ENCODE measurements at places on chromosomes 12 and 14.
A peak's percentile ranks its signal among the peaks of the same experiment; 100 is the strongest.

- no peak for DNase-seq
These were observed 4.1 kb upstream of the PLEK2 start for GRCh38 chr14:67416085-67416484.

DNA sequence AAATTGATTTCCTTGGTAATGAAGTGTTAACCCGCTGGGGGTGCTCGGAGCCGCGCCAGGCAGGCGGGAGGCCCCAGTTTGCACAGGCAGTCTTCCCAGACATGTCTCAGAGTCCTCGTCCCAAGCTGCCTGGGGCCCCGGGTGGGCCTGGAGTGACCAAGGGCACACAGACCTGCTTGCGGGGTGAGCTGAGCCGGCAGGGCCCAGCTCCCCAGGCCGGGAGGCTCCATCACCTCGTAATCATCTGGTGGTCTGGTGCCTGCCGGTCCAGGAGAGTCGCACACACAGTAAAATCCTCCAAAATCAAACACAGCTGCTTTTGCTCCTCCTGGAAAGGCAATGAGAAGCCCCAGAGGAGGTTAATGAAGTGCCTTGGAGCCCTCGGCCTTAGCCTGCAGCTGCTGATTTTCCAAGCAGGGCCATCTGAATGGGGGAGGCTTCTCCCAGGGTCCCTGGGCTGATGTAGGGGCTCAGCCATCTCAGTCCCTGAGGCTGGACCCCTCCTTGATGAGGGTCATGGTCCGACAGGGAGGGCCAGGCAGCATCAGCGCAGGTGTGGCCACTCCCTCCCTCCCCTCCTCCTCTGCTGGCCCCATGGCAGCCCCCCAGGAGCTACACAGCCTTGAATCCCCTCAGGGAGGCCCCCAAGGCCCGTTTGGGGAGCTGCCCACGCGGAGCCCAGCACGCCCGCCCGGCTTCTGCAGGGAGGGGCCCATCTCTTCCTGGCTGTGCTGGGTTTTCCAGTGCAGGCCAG lies 39.4 kb upstream of the FBRSL1 start:
- DNase-seq, result no peak

DNA sequence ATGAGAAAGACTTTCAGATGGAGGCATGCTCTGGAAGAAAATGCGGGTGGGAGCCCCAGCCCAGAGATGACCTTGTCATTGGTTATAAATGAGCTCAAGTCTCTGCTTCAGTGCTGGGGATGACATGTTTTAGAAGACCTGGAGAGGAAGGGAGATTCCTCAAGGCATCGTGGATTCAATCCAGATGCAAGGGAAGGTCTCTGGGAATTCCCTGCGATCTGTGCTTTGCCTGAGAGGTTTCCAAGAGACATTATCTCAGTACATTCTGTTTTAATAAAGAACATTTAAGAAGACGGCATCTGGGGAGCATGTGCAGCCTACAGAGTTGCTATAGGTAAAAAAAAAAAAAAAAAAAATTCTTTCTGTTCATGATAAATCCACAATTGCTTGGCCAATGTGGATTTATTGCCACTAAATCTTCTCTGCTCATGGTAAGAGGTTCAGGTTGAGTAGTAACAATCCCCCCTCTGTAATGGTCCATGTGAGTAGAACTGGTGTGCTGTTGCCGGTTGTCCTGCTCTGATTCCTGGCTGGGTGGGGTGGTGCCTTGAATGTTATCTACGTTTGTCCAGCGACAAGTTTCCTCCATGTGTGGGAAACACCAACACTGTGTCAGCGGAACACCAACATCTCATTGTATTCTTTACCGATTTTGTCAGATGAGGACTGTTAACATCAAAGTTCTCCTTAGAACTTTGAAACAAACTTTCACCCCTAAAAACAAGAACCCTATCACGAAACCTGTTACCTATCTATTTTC lies 230.0 kb downstream of the MSRB3 start:
- DNase-seq, result no peak

DNA sequence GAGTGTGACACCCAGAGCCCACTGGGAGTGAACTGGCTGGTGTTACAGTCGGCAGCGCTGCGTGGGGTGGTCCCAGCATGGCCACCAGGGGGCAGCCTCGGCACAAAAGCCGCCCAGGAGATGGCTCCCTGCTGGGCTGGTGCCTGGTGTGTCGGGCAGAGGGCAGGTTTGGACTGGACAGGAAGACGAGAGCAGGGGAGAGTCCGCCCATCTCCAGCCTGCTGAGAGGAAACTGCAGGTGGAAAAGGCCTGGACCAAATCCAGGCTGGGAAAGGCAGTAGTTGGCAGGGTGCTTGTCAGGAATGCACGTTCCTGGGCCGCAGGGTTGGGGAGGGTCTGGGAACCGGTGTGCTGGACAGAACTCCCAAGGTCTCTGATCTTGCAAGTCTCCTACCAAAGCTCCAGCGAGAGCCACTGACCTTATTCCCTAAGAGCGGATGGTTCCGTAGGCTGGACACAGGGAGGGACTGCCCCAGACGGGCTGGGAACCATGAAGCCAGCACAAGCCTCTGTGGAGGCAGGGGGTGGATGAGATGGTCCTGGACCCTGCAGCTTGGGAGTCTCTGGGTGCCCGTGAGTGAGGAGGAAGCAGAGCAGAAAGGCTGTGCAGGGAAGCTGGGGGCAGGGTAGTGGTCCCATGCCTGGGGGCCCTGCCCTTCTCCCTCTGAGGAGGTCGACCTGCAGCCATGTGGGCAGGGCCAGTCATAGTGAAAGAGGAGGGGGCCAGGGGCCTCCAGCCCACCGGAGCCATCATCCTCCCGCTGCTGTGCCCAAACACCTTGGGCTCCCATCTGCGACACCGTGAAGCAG lies 1.8 kb downstream of the AHNAK2 start:
- peak; percentile 87 for DNase-seq

- no peak for DNase-seq
These were observed 8.6 kb upstream of the USP15 start for GRCh38 chr12:62251609-62251958.

DNA sequence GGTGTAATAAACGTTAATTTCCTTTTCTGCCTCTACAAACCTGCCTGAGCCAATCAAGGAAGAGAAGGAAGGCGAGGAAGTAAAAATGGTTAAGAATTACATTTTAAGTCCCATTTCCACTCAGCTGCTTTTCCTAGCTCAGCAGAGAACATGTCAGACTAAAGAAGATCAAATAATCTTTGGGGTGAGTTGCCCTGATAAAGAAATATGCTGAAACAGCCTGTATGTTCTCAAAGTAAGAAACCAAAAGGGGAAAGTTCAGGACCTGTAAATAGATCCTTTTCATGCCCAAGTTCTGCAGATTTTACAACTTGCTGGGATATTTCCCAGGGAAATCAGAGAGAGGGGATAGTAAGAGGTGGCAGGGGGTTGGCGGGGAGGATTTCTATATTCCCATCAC lies 55.5 kb downstream of the PHLDA1 start:
- DNase-seq, result no peak

GRCh38 chr12:32505067-32505945 lies 105.9 kb downstream of the FGD4 start:
- DNase-seq, result no peak

DNA sequence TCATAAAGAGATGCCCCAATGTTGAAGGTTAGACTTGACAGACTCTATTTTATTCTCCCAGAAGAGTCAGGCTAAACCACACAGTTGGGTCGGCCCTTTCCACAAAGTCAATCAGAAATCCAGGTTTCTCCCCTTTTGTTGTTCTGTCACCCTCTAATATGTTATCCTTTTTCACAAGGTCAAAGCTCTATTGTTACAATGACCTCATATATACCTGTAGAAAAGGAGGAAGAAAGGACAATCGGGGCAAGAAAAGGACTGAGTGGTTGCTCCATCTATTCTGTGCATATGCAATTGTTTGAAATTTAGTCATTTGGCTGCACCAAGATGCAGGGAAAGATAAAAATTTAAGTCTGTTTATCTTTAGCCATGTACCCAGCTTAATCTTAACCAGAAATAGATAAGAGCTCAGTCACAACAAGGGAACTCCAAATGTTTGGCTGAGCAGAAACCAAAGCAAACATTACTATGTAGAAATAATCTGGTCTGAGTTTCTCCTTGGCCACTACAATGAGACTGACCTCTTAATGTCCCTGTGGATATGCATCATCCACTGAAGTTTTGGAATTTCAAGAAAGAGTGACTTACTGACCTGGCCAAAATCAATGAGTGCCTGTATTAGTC lies 503.7 kb downstream of the GALC start:
- DNase-seq, result no peak

GRCh38 chr12:116982791-116983411 lies 72.2 kb downstream of the FBXW8 start:
- no peak for DNase-seq

DNA sequence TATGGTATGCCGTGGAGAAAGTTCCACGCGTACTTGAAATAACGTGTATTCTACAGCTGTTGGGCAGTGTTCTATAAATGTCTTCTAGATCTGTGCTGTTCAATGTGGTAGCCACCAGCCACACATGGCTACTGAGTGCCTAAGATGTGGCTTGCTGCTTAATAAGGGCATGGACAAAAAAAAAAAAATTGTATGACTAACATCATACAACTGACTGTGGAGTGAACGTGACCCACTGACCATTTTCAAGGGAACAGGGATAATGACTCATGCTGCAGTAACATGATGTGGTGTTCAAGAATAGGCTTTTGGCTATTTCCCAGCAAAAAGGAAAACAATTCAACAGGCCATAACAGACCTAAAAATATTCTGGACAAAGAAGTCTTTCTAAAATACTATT lies 13.0 kb downstream of the ATG14 start:
- peak; percentile 36 for DNase-seq

GRCh38 chr12:61355105-61355504 lies 905.1 kb upstream of the USP15 start:
- DNase-seq, result no peak

DNA sequence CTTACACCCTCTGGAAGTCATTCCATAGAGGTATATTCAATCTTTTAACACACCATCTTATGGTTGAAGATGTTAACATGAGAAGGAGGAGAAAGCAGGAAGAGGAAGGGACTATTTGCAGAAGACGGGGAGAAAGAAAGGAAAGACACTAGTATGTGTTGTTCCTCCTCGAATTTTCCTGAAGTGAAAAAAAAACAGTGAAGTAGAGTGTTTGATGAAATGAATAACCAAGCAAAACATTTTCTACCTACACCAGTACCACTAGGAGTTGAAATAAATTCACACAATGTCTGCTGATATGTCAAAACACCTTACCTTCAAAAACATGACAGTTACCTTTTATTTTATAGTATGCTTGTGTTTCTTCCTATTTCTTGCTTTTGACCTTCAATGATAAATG lies 1.4 kb upstream of the CNOT2 start:
- no peak for DNase-seq

DNA sequence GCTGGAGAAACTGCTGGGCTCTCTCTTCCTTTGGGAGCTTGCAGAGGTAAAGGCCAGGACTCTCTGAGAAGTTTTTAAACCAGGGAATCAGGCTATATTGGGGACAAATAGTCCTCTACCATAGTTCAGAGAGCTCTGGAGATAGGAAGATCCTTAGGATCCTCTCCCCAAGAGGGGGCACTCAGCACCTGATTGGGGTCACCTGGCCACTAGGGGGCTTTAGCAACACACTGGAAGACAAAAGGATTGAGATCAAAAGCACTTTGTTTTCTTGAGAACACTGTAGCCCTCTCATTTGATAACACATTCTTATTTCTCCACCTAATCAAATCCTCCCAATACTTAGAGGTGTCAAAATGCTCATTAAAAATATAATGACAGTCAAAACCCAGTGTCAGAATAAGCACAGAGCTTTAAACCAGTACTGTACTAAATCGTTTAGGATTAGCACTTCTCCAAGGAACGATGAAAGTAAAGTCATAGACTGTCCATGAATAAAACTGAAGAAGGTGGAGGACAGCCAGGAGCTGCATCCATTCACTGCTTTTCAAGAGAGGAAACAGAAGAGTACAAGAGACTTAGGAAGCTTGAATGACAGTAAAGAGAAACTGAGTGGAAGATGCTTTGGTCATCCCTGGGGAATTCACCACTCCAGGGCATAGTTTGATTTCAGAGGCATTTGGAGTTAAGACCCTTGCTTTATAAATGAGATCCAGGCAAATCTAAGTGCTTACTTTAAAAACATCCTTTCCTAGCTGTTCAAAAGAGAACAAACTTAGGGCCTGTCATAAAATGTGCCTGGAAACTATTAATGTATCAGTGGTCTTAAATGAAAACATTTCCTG lies 26.5 kb downstream of the BMP4 start:
- no peak for DNase-seq

DNA sequence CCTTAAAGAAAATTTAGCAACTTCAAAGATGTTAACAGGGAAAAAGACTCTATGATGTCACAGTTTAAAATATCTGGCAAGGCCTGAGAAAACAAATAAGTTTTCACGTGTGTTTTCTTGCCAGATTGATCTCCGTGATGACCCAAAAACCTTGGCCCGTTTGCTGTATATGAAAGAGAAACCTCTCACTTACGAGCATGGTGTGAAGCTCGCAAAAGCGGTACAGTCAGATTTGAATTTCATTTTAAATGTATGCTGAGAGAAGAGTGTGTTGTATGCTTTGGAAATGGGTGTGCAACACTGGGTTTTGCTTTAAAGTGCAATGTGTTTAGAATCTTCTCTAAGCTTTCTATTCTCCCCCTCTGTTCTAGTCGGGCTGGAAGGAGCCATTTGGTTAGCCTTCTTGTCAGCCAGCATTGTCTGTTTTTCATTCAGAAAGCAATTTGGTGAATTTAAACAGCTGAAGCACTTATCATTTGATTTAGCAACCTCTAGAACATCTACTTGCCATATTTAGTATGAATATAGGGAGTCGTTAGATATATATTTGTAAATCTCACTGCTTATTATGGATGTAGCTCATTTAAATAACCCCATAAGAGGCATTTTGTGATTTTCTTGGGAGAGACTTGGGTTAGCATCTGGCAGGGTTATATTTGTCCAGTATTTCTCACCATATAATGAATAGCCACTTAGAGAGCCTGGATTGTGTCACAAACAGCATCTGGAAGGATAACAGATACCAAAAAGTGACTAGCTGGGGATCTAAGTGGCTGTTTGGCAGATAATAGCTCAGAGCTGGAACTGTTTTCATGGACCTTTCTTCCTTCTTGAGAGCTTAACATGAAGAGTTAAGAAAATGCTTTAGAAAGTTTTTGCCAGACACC lies 35.5 kb downstream of the GPHB5 start:
- no peak for DNase-seq

- DNase-seq, result no peak
These were observed 104.0 kb downstream of the FOXA1 start for GRCh38 chr14:37491076-37491475.

DNA sequence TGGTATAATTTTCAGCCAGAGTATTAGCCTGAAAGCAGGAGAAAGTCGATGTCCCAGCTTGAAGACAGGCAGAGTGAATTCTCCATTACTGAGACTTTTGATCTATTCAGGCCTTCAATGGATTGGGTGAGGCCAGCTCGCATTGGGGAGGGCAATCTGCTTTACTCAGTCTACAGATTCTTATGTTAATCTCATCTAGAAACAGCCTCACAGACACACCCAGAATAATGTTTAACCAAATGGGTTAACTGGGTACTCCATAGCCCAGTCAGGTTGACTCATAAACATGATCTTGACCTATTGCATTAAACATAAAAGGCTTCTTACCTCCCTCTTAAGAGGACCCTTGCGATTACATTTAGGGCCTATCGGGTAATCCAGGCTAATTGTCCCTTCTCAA lies 118.0 kb downstream of the KTN1 start:
- no peak for DNase-seq

Measured in heart right ventricle (tissue), 16 donors.